ENCODE measurements at places on chromosomes 4 and X. TPM values are rescaled to one million over a fixed set of nuclear protein-coding genes. Genes with fewer than 3 reads are reported as not detected.

MAGEA4 gene
- not detected for polyA plus RNA-seq

MAGEB3 gene
- polyA plus RNA-seq: not detected

SPATA4 gene
- 0.35 TPM for polyA plus RNA-seq

SYTL5 gene
- 0.04 TPM for polyA plus RNA-seq

AADAT gene
- polyA plus RNA-seq: 1.6 TPM

STPG2 gene
- polyA plus RNA-seq: not detected

CCSER1 gene
- polyA plus RNA-seq: 4.3 TPM

SNCA gene
- 3.4 TPM for polyA plus RNA-seq

MAMLD1 gene
- polyA plus RNA-seq: 1.4 TPM

All from heart left ventricle (tissue), 16 donors.